ENCODE measurements at places on chromosomes 7 and 10.

- DNase-seq = no peak
Observed at GRCh38 chr7:116731023-116731395, 59.0 kb downstream of the MET start.

DNA sequence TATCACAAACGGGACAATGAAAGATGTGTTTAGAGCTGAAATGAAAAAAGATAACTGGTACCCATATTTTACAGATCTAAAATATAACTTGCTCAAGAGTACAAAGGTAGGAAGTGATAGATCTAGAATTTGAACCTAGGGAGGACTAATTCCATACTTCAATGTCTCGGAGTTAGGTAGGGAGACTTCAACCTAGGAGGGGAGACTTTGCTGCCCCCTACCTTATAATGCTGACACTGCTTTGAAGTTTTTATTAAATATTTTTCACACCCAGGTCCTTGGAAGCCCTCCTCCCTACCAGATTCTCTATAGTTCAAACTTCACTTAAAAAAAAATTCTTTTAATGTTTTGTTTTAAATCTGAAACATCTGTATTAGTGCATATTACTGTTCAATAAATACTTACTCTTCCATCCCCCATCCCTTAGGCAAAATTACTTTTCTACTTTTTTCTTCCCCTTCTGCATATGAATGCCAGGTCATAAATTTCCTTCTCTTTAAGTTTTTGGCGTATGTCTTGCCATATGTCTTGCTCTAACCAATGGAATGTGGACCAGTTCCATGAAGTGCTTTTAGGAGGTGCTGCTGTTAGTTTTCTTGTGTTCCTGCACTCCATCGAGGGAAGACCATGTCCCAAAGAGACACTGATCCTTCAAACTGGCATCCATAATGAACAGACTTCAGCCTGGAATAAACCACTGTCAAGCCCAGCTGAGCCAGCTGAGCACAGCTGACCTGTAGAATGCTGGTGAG, 57.8 kb downstream of the MICU1 start:
- no peak for DNase-seq

- DNase-seq = no peak
Observed at GRCh38 chr7:112009081-112009480, 197.1 kb downstream of the DOCK4 start.

GRCh38 chr10:607545-608185, 81.8 kb downstream of the DIP2C start:
- peak; percentile 11 for DNase-seq

DNA sequence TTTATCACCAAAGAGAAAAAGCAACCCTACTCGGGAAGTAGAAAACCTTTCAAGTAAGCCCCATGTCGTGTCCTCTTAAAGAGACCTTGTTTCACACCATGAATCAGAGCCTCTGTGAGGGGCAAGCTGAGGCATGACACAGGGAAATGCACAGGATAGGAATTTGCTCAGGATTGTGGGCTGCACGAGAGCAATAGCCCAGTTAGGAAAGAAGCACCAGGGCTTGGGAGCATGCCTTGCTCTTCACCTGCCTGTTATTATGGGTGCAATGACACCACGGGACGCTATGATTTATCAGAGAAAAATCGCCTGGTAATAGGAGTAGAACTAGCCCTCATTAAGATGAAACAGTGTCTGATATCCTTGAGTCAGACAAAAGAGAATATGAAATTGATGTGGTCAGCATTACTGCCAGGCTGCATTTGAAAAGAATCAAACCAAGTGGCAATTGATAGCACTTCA, 562.9 kb upstream of the NRP1 start:
- DNase-seq = no peak

GRCh38 chr10:78602201-78602932, 466.4 kb upstream of the ZMIZ1 start:
- DNase-seq = no peak

DNA sequence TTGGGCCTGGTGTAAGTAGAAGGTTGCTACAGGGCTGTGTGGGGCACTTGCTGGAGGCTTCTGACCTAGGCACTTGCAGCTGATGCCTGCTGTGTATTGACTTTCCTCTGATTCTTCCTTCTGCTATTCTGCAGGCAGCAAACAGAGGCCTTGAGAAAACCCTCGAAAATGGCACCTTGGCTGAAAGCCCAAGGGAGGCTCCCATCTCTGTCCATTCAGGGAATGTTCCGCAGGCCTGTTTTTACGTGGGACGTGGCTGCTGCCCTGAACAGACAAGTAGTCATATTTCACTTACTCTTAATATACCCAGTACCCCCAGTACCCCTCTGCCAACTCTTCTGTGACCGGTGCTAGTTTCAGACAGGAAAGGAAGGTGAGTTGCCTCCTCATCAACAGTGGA, 664.7 kb downstream of the INHBA start:
- no peak for DNase-seq

GRCh38 chr7:74269757-74270277, 15.6 kb upstream of the RFC2 start:
- DNase-seq = peak; percentile 77

GRCh38 chr7:70182521-70182920, 584.2 kb downstream of the AUTS2 start:
- DNase-seq = no peak

- no peak for DNase-seq
Observed at GRCh38 chr7:92782236-92782635, 54.1 kb downstream of the CDK6 start.

- DNase-seq = no peak
Observed at GRCh38 chr7:47093320-47094234, 488.3 kb downstream of the TNS3 start.

GRCh38 chr7:138091032-138091431, 14.8 kb downstream of the AKR1D1 start:
- DNase-seq = peak; percentile 99

GRCh38 chr7:80791509-80791929, 127.3 kb downstream of the SEMA3C start:
- DNase-seq = peak; percentile 38

Data from NCI-H524 (cell line).